ENCODE measurements at places on chromosomes 12 and 14.

DNA sequence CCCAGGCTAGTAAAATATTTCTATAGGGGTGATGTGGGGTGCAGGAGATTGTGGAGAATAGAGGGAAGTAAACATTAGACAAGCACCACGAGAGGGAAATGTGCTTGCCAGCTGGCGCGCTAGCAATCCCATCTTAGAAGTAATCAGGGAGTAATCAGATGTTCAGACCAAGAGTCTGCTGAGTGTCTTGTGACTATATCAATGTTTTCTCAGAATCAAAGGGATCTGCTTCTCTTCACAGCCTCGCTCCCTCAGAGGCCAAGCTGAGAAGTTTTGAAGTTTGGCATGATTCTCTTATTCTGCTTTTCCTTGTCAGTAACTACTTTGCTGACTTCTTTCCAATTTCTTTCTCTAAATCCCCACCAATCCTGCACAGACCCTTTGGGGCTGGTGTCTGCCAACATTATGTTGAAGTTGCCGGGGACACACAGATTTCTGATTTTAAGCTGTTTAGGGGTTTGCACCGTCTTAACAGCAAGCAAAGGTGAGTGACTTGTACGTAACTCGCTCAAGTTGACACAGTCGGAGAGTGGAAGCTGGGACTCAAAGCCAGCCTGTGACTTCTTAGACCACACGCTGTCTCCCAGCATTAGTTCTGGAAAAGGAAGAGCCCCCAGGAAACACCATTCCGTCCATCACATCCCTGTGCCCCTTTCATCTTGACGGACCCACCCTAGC is 22.0 kb upstream of the TSPAN9 start:
- DNase-seq = no peak

- DNase-seq = no peak
These were observed 6.2 kb downstream of the MTA1 start for GRCh38 chr14:105425823-105426247.

- no peak for DNase-seq
These were observed 7.6 kb downstream of the PTPRO start for GRCh38 chr12:15329891-15330290.

- no peak for DNase-seq
These were observed 3.8 kb downstream of the GXYLT1 start for GRCh38 chr12:42140901-42141300.

DNA sequence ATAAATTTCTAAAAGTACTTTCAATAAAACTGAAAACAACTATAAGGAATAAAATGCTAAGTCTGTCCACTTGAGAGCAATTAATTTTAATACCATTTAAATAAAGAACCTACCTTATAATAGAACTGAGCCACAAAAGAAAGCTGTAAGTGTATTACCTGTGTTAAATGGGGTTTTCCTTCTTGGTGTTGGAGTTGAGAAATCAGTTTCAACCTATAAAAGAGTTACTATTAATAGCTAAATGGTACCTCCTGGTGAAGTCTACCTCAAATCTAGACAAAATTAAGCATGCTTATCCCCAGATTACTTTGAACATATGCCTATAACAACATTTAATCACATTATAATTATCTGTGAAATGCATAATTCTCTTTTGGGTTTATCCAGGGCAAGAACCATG is 48.8 kb downstream of the MIS18BP1 start:
- no peak for DNase-seq

DNA sequence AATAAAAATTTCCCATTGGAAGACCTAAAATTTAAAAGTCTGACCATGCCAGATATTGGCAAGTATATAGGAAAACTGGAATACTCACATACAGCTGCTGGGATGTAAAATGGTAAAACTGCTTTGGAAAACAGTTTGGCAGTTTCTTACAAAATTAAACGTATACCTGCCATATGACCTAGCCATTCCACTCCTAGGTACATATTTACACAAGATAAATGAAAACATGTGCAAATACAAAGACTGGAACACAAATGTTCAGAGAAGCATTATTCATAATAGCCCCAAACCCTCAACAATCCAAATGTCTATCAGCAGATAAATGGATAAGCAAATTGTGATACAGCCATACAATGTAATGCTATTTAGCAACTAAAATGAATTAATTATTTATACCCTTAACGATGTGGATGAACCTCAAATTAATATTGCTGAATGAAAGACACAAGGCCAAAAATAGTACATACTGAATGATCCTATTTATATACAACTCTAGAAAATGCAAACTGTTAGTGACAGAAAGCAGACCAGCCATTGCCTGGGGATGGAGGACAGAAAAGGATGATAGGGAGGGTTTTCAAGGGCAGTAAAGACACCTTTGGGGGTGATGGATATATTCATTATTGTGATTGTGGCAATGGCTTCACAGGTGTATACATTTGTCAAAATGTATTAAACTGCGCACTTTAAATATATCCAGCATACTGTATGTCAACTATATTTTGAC is 21.3 kb upstream of the TCP11L2 start:
- no peak for DNase-seq

DNA sequence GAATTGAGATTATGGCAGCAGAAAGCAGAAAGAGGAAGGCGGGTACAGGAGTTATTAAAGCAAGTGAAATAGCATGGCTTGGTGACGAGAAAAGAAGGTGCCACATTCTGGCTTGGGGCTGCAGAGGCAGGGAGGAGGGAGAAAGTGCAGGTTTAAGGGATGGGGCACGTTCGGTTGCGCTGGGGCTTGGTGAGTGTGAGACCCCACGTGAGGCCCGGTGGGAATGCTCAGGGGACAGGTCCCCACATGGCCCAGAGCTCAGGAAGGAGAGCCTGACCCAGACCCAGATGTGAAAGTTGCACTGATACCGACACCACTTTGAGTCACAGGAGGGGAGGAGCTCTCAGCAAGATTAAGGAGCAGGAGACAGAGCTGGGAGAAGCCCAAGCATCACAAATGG is 187.1 kb downstream of the PIWIL1 start:
- no peak for DNase-seq

DNA sequence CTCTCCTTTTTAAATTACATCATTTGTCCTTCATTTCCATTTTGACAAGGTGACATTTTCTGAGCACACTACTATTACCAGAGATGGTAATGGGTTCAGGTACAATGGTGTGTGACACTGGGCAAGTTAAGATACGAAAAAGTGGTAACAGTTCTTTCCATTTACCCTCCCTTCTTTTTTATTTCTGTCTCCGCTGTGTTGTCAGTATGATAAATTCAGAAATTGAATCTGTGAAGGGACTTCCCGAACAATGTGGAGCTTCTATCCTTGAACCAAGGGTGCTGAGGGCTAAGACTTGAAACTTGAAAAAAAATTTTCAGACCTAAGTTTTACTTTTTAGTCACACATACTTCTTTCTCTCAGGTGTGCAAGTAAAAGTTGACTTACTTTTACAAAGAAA is 103.7 kb downstream of the ERC1 start:
- no peak for DNase-seq
